Aorta (tissue), 5 donors: ENCODE measurements at places on chromosomes 4 and X. TPM values are rescaled to one million over a fixed set of nuclear protein-coding genes. Genes with fewer than 3 reads are reported as not detected.
A peak's percentile ranks its signal among the peaks of the same experiment; 100 is the strongest.

- DNase-seq, result no peak
Measured at GRCh38 chrX:20015422-20015821, 24.6 kb upstream of the BCLAF3 start.

Gene TEC
- total RNA-seq, result 5.7 TPM

Gene GPR50
- total RNA-seq, result not detected

Gene VEGFD
- 3.0 TPM for total RNA-seq

GRCh38 chrX:17038681-17039161 is 92.3 kb downstream of the REPS2 start:
- DNase-seq, result no peak

Gene ZCCHC18
- total RNA-seq, result 1.6 TPM

Gene MAGEC1
- total RNA-seq, result not detected

DNA sequence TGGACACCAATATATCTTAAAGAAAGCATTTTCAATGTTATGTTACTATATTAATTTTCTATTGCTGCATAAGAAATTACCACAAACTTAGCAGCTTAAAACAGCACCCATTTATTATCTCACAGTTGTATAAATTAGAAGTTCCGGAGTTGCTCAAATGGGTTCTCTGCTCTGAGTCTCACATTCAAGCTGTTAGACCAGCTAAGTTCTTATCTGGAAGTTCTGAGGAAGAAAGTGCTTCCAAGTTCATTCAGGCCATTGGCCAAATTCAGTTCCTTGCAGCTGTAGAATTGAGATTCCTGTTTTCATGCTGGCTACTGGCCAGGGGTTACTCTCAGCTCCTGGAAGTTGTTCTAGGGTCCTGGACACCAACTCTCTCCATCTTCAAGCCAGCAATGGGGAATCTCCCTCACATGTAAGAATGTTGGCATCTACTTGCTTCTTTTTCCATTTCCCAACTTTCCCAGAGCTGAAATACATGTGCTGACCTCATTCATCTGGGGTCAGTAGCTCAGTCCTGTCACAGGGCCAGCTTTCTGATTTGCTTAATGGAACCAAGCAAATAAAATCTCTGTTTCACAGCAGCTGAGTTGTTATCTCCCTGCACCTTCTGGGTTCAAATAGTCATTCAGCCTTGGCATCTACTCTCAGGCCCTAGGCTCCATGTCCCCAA is 99.6 kb upstream of the INTU start:
- no peak for DNase-seq

Gene IBSP
- total RNA-seq, result 2.6 TPM

Gene TMEM271
- total RNA-seq, result not detected

DNA sequence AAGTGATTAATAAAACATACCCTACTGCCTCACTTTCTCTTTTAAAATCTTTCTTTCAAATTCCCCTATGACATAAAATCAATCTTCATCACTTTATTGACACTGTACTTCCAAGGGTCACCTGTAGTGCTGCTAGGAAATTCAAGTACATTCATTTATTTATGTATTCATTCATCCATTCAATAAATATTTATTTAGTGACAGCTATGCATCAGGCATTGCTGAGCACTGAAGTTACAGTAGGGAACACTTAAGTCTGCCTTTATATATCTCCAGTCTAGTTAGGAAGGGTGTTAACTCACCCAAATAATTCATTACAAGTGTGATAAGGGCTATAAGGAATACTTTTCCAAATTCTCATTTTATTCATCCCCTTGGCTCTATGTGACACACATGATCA is 2.3 kb downstream of the SYTL5 start:
- no peak for DNase-seq

Gene CT45A10
- not detected for total RNA-seq

DNA sequence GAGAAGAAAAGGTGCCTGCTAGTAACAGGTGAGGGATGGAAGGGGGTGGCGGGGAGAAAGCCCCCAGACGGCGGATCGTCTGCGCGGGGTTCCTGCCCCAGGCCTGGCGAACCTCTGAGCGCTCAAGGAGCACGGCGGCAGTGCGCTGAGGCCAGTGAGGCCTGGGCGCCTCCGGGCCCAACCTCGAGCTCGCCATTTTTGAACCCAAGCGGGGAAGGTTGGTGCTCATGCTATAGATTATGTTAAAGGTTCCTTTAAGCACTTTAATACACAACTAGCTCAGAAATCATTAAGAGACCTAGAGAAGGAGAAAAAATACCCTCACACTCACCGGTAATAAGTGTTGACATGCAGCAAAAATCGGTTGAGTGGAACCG is 7.9 kb downstream of the PITX2 start:
- no peak for DNase-seq

Gene LONRF3
- total RNA-seq, result 4.7 TPM

DNA sequence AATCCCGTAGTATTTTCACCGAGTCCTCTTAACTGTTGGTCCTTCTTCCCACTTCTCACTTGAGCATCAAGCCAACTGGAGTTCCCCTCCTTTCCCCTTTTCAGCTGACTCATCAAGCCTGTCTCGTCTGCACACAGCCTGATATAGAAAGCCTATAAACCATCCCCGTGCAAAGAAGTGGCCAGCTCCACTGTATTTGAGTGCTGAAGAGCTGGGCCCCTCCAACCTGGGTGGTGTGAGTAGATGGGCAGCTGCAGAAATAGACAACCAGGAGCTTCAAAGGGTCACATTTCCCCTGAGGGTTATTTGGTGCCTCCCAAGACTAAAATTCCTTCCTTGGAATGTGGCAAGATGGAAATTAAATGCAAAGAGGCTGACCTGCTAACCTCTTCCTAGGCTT is 199.7 kb downstream of the HS6ST2 start:
- DNase-seq, result no peak

GRCh38 chr4:8379281-8379680 is 61.2 kb downstream of the ACOX3 start:
- peak; percentile 62 for DNase-seq

DNA sequence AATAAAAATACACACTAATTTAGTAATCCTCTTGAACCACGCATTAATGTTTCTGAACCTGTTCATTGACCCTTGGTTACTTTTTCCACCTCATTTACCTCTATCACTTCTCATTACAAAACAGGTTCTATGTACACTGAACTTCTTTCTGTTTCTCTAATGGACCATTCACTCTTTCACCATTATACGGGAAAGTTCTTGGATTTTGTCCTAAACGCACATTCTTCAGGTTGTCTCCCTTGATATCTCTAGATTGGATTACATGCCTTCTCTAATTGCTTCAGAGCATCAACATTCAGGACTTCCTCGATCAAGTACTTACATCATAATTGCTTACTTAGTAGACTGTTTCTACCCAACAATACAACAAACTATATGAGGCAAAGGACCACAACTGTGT is 359.4 kb upstream of the FSTL5 start:
- DNase-seq, result no peak

GRCh38 chr4:47419296-47419695 is 44.2 kb downstream of the COMMD8 start:
- DNase-seq, result no peak

Gene SMR3B
- not detected for total RNA-seq

GRCh38 chrX:65574356-65574755 is 39.8 kb upstream of the LAS1L start:
- no peak for DNase-seq

DNA sequence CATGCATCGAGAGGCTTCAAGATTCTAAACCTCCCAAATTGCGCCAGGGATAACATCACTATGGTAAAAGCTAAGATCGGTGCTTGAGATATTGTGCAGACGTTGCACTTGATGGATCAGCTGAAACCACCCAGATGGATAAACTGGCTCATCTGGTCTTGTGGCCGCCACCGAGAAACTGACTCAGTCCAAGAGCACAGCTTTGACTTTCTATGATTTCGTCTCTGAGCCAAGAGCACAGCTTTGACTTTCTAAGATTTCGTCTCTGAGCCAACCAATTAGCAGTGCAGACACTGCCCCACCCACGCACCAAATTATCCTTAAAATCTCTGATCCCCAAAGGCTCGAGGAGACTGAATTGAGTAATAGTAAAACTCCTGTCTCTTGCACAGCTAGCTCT is 687.2 kb downstream of the FAM133A start:
- no peak for DNase-seq

GRCh38 chr4:112509243-112510141 is 6.5 kb downstream of the NEUROG2 start:
- no peak for DNase-seq

GRCh38 chr4:76307660-76308014 is 1.1 kb downstream of the STBD1 start:
- no peak for DNase-seq
